ENCODE measurements at places on chromosomes 7 and 10.

DNA sequence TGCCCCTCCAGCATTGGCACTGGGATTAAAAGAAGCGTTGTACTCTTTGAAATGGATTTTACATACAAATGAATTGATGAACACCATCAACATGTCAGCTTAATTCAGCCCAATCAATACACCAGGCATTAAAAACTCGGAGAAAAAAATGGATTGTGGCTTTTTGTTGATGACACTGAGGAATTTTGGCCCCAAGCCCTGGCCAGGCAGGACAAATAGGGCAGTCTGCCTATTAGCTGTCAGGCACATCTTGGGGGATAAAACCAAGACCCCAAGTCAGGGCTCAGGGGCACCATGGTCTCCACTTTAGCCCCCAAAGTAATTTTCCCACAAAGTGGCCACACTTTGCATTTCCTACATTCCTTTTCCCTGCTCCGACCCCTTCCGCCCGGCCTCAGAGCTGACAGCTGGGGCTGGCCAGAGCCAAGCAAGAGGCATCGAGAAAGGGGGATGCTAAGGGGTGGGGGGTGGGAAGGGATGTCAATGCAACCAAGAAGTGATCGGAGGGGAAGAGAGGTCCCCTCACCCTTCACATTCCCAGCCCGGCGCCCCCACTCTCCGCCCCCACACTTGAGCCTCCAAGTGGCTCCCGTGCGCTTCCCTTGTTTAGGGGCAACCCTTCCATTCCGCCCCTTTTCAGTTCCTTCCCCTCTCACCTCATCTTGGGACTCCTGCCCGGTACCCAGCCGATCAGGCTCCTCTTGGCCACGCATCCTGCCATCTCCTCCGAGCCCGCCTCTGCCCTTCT, 711 bp downstream of the HIP1 start:
- DNase-seq, result peak; percentile 21

GRCh38 chr10:97715259-97715874, 1.8 kb downstream of the MARVELD1 start:
- DNase-seq, result peak; percentile 23

DNA sequence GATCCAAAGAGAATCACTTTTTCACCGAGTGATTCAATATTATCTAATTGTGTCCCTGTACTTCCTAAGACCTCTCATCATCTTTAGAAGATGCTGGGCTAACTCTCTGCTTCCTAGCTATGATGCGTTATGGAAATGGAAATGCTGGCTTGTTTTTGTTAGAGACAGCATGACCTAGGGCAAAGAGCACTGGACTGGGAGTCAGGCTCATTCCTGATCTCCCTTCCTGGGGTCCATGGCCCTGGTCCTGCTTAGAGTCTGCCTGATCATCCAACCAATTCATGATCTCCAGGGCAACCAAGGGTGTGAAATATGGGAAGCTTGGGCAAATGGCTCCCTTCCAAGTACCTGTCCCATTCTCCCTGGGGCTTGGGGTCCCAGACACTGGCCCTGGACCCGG, 136.4 kb downstream of the RGS10 start:
- no peak for DNase-seq

- DNase-seq, result no peak
These were observed 21.1 kb downstream of the SP4 start for GRCh38 chr7:21448974-21449373.

GRCh38 chr7:45898222-45898621, 9.9 kb downstream of the IGFBP1 start:
- no peak for DNase-seq

DNA sequence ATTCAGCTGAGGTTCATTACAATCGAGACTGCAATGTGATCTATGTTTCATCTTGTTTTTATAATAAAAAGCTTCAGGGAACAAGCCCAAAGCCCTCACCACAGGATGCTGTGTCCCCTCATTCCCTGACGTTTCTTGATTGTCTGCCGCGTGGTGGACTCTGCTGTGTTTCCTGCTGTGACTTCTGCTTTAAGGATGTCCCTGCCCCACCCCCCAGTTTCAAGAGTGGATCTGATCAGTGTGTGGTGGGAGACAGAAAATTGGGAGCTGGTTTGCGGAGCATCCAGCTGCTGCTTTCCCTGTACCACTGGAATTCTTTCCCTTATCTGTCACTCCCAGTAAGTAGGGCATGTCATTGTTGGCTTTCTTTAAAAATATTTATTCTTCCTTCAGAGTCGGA, 86.2 kb downstream of the CREM start:
- peak; percentile 70 for DNase-seq

DNA sequence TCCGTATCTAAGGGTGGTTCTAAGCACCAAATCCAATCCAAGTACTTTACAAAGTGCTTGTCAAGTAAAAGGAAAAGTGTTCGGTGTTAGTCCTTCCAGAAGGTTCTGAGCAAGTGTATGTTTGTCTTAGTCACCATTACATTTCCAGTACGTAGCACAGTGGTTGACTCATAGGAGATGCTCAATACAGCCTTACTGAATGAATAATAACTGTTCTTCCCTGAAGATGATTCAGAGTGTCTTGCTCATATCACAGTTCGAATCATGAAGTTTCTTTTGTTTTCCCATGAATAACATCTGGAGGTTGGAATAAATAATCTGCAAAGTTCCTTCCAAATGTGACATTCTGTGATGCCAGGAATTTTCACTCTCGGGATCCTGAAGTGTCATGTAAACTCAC, 53.4 kb downstream of the WNT2 start:
- no peak for DNase-seq

DNA sequence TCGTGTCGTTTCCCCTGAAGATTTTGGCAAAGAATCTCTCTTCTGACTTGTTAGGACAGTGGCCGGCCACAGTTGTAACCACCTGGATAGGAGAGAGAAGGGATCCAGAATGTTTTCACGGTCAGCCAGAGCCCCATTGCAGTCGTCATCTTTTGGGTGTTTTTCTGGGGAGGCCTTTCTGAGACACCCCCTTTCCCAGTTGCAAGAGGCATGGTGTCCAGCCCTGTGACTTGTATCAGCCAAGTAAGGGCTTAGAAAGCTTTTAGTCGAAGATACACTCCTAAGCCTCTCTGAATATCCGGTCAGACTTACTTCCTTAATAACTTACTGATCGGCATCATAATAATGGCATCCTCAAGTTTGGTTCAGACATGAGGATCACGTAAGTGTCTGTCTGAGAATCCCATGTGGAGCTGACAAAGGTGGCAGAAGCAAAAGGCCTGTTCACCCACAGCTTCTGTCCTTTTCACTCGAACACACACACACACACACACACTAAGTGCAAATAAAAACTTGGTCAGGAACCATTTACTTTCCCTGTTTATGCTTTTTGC, 435.7 kb upstream of the GALNT17 start:
- no peak for DNase-seq

- peak; percentile 44 for DNase-seq
These were observed 26.5 kb upstream of the CNTNAP2 start for GRCh38 chr7:146090023-146090645.

- peak; percentile 8 for DNase-seq
These were observed 55.0 kb downstream of the PODXL start for GRCh38 chr7:131501422-131501821.

DNA sequence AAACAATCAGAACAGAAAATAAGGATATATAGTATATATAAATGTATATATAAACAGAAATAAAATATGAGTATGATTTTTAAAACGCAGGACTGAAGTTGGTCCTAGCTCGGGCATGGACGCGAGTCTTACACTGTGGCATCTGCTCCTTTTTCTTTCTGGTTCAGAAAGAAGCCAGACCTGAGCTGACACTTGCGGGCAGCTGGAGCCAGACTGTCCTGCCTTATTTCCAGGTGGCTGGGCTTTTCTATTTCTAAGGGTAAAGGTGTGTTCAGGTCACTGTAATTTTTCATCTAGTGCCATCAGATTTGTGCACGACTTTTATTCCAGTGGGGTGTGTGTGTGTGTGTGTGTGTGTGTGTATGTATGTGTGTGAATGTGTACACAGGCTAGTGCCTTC, 166.4 kb downstream of the GALNT17 start:
- DNase-seq, result no peak

GRCh38 chr10:1159131-1160061, 103.2 kb downstream of the WDR37 start:
- DNase-seq, result no peak

DNA sequence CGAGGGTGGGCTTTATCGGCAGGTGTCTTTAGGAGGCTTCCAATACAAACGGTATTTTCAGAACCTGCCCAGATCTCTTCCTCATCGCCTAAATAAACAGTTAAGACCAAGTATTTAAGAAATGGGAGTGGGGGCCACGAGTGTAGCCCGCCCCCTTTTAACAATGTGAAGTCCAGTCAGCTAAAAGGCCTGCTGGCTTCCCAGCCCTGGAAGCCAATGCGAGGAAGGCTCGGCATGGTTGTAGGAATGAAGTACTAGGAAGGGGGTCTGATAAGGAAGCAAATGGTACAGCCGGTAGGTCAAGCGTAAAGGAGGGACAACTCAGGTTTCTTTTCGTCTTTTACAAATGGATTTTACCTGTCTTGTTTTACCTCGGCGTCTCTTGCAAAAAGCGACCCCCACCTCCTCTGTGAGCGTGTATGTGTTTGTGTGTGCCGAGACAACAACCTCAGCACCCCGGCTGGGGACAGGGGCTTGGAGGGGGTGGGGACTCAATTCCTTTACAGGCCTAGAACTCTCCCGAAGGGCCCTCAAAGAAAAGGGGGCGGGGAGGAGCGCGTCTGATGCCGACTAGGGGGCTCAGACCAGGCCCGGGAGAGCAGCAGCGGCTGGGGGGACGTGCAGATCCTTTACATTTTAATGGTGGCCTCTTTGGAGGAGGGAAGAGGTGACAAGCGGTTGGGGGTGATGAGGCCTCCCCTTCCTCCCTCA, 147.6 kb downstream of the GPR85 start:
- DNase-seq, result peak; percentile 72

DNA sequence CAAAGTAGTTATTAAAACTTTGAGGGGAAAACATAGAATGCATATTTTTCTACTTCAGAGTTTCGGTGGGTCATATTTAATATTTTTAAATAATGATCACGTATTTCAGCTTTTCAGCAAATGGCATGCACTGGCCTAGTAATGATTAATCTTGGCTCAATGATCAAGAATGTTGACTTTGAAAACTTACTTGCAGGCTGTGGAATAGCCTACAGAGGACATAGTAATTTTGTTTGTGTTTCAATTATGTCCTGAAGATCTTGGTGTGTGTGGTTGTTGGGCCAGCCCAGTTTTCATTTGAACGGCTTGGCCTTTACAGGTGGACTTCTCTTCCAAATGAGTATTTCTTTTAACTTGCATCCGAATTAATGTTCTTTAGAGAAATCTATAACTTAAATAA, 35.1 kb downstream of the ADD3 start:
- no peak for DNase-seq

- no peak for DNase-seq
These were observed 59.4 kb downstream of the SEMA3C start for GRCh38 chr7:80859272-80859970.

GRCh38 chr7:146131701-146132100, 15.1 kb downstream of the CNTNAP2 start:
- DNase-seq, result no peak

DNA sequence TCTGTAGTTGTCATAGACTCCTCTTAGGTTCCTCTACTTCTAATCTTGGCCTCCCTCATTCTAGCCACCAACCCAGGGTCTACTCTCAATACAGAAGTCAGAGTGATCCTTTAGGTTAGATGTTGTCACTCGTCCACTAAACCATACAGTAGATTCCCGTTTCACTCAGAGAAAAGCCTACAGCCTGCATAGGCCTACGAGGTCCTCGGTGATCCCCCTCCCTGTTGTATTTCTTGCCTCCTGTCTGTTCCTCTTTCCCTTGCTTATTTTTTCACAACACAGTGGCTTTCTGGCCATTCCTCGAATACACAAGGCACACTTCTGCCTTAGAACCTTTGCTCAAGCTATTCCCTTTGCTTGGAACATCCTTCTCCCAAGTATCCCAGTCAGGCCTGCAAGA, 183.0 kb upstream of the PRSS1 start:
- DNase-seq, result no peak

DNA sequence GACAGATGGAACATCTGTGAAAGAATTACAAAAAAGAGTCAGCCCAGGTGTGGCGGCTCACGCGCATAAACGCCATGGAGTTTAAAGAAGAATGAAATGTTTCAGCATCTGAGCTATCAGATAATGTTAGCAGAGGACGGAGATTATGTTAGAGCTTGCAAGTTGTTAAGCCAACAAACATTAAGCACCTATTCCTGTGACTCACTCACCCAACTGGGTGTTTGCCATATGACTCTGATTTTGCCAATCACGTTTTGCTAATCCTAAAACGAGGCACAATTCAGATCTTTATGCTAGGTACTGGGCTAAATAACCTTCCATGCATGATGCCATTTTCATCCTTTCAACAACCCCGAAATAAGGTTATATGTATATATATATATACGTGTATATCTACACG, 29.0 kb upstream of the CCNY start:
- no peak for DNase-seq

- DNase-seq, result no peak
These were observed 73.2 kb downstream of the PPP1R9A start for GRCh38 chr7:94980418-94981142.

GRCh38 chr7:1563981-1564602, 5.7 kb downstream of the PSMG3 start:
- no peak for DNase-seq

DNA sequence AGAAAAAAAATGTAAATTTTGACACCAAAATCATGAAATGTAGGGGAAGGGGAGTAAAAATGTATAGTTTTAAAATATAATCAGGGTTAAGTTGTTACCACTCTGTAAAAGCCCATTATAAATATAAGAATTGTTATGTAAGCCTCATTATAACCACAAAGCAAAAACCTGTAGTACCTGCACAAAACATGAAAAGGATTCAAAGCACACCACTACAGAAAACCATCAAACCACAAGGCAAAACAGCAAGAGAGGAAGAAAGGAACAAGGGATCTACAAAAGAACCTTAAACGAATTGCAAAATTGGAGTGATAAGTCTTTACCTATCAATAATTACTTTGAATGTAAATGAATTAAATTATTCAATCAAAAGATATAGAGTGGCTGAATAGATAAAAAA, 41.0 kb upstream of the CDK6 start:
- no peak for DNase-seq

GRCh38 chr7:135745703-135746312, 2.8 kb downstream of the FAM180A start:
- no peak for DNase-seq

DNA sequence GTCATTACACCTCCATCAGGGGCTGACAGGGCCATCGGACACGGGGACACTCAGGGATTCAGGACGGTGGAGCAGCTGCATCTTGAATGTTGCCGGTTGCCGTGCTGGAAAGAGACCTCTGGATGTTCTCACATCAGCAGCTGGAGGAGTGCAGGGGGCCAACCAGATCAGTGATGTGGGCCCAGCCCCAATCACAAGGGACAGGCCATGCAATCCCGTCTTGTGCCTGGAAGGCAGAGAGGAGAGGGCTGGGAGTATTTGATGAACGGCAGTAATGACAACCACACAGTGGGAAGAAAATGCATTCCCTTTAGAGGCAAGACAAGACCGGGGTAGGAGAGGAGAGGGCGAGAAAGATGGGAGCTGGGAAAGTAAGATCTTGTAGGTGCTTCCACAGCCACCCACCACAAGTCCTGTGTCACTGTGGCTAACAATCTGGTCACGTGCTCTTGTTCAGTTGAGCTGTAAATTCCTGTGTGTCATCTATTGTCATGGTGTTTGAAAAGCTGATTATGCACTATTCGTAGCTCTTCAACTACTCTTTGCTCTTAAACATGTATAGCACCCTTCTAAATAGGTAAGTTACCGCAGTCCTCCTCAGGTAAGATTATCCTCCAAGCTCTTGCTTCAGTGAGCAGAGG, 85.9 kb upstream of the LEP start:
- DNase-seq, result no peak

GRCh38 chr10:972763-973162, 15.5 kb upstream of the GTPBP4 start:
- no peak for DNase-seq
